CD4-positive, alpha-beta T cell treated with Interleukin-21 for 1 hour (primary cell): ENCODE measurements at places on chromosomes 12 and 14.

GRCh38 chr12:122878780-122879612 is 16.9 kb downstream of the VPS37B start:
- DNase-seq, result no peak

GRCh38 chr12:562634-563033 is 100.6 kb downstream of the NINJ2 start:
- peak; percentile 16 for DNase-seq

DNA sequence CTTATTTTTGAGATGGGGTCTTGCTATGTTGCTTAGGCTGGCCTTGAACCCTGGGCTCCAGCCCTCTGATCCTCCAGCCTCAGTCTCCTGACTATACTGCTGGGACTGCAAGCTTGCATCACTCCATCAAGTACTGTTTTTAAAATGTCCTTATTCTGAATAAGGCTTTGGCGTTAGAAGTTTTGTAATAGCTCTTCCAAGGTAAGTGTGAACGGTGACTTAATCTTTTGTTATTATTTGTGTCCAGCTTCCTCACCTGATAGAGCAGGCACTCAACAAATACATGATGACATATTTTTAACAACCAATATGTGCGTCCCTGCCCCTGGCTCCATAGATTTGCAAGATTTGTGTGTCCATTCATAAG is 1.4 kb downstream of the C1RL start:
- no peak for DNase-seq

- DNase-seq, result no peak
These were observed 214.1 kb upstream of the FLRT2 start for GRCh38 chr14:85315733-85316290.

- no peak for DNase-seq
These were observed 7.9 kb upstream of the NFKBIA start for GRCh38 chr14:35412272-35413056.

DNA sequence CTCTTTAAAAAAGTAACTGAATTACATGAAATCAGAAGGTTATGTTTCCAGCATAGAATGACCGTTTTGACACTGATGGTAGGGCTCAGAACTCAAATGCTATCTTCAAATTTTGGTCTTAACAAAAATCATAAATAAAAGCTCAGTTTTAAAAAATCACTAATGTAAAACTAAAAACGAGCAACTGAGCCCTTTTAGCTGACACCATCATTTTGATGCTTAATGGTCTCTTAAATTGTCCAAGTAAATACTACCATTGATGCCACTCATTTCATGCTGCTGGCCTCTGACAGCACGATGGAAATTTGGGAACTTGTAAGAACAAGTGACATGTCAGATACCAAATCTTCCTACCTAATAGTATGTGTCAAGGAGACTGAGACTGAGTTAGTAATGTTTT is 205.0 kb downstream of the AKAP6 start:
- DNase-seq, result no peak

DNA sequence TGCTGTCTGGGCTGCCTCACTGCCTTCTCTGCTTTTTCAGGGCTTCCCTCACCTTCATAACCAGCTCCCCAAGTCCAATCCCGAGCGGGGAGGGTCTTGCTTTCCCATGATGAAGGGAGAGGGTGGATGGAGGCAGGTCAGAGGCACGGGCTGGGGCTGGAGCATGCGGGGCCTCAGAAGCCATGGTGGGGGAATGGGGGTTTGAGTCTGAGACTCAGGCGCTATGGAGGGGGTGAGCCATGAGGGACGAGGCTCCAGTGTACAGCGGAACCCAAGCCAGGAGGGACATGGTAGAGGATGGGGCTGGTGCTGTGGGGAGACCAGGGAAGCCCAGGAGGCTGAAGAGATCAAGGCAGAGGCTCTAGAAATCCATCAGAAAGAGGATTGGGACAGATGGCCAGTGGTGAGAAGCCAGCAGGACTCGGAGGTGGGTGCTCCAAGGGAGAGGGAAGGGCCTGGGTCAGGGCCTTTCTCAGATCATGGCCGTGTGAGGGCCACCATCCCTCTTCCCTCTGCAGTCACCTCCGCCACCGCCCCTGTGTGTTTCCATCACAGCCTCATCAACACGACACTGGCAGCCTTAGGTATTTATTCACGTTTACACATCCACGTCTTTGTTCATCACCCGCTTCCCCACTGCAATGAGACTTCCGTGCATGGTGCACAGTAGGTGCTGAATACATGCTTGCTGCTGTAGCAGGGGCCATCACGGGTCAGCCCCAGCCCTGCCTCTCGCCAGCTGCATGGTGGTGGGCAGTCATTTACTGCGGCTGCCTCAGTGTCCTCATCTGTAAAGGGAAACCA is 144.7 kb downstream of the ADGRD1 start:
- no peak for DNase-seq

GRCh38 chr12:81699551-81699950 is 59.6 kb downstream of the PPFIA2 start:
- no peak for DNase-seq
